Suppressor macrophage treated with lipopolysaccharide for 4 hours (primary cell): ENCODE measurements at places on chromosomes 7 and 10.

- DNase-seq: no peak
These were observed 131.4 kb downstream of the PLXDC2 start for GRCh38 chr10:19947656-19948055.

DNA sequence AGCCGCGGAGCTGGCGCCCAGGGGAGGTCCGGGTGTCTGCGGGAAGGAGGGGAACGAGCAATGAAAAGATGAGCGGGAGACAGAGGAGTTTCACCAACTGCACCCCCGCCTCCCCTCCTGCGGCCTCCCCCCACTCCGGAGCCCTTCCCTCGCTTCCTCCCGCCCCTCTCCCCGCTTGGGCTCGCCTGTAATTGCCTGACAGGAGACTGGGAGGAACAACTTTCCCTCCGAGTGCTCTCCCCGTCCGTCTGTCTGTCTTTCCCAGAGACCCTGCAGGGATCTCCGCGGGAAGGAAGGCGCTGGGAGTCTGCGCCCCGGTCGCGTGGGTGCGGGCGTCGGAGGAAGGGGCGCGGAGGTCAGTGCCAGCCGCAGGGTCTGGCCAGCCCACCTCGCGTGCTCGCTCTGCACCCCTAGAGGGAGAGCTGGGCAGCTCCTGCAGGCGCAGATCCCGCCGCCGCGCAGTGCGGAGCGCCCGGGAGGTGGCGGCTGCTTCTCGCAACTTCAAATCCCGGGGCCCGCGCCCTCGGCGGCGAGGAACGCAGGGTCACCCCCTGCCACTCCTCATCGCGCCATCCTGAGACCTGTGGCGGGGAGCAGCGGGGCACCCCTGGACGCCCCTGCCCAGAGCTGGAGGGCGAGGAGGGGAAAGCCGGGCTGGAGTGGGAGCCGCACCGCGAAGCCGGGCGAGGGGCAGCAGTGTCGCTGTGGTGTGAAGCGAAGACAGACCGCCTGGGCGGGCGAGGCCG is 511 bp upstream of the NRP1 start:
- peak; percentile 79 for DNase-seq

- DNase-seq: no peak
These were observed 684.3 kb upstream of the AUTS2 start for GRCh38 chr7:68914006-68914405.

- DNase-seq: no peak
These were observed 594.2 kb downstream of the KCNMA1 start for GRCh38 chr10:77043420-77043763.

GRCh38 chr10:62584731-62585130 is 210.6 kb downstream of the ZNF365 start:
- DNase-seq: peak; percentile 39

DNA sequence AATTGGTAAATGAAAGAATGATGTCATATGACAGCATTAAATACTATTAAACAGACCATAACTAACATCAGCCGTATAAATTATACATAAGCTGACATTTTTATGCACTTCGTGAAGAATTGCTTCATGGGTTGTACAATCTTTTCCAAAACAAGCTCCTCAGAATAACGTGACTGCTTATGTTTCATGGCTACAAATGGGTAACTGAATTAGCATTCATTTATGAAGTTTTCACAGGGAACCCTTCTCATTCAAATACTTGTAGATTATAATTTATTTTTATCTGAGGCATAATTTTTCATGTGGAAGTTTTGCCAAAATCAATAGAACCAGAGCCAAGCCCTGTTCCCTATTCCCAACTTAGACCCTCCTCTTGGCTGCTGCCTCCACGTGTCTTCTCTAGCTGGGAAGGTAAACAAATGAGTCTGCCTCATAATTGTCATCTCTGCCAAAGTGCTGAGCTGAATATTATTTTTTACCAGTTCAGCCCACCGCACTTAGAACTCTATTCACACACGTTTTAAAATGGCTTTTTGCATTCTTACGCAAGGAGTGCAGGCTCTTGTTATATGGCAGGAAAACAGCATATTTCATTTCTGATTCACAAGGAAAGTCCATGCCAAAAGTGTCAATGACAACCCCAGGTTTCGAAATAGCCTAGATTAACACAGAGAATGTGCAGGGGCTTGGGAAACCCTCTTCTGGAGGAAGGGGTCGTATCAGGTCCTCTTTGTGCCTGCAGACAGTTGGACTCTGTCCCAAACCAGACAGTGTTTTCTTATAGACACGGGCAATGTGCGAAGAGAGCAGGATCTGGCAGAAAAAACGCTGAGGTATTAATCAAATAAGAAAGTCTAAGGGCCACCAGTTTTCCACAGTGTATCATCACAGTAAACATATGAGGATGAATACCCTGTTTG is 370.7 kb upstream of the MGMT start:
- no peak for DNase-seq

GRCh38 chr10:23725548-23725947 is 286.7 kb downstream of the OTUD1 start:
- DNase-seq: no peak

GRCh38 chr10:122998360-122998917 is 10.2 kb downstream of the IKZF5 start:
- no peak for DNase-seq
